ENCODE measurements at places on chromosomes 3 and 15.

DNA sequence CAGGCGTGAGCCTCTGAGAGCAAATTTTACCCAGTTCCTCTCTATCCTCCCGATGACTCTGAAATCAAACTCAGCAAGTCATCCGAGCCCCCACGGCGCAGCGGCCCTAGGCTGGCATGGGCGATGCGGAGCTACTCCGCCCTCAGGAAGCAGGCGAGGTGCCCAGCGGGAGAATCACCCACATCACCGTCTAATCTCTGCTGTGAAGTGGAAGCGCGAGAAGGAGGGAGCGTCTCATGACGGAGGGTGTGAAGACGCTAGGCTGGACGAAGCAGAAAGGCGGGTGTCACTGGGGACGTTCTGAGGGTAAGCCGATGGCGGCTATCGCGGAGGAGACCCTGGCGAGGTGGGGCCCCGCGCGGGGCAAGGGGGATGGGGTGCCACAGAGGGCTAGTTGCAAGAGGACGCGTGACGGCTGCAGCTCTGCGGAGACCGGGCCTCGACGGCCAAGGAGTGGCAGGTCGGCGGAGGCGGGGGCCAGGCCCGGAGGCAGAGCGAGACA lies 9.1 kb upstream of the GNAI2 start:
- peak; percentile 43 for DNase-seq

DNA sequence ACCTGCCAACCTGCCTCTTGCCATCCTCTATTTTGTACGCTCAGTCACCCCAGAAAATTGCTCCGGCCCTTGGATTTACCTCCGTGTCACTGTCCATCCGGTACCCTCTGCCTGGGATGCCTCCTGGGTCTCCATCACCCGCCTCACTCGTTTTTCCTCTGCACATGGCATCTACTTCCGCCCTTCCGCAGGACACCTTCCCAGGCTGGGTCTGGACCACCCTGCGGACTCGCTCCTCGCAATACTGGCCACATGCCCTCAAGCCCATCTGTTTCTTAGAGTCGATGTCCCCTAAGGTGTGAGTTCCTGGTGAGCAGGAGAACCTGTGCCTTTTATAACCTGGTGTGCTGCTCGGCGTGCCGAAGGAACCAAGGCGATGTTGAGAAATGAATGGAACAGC lies 58.5 kb downstream of the APBA2 start:
- DNase-seq = no peak

- DNase-seq = no peak
Measured at GRCh38 chr15:40239693-40240618, 1.1 kb downstream of the PAK6 start.

GRCh38 chr15:66111363-66111762 lies 142.2 kb downstream of the MEGF11 start:
- DNase-seq = no peak

GRCh38 chr3:141346007-141346406 lies 22.3 kb upstream of the ZBTB38 start:
- no peak for DNase-seq

- DNase-seq = no peak
Measured at GRCh38 chr3:56822501-56822900, 20.8 kb upstream of the ARHGEF3 start.

- no peak for DNase-seq
Measured at GRCh38 chr3:151726016-151726415, 7.7 kb upstream of the AADACL2 start.

GRCh38 chr3:31224936-31225335 lies 307.8 kb upstream of the STT3B start:
- DNase-seq = no peak

All from CD4-positive, alpha-beta T cell treated with Interleukin-15 for 1 hour (primary cell).